ENCODE measurements at places on chromosomes 4 and X.

GRCh38 chrX:9835585-9836210, 49.5 kb downstream of the SHROOM2 start:
- DNase-seq = no peak

- no peak for DNase-seq
Measured at GRCh38 chr4:1410491-1411325, 4.5 kb upstream of the NKX1-1 start.

- no peak for DNase-seq
Measured at GRCh38 chr4:153271820-153272219, 67.6 kb downstream of the TRIM2 start.

GRCh38 chr4:151887031-151887815, 126.4 kb upstream of the GATB start:
- no peak for DNase-seq

GRCh38 chrX:66021765-66022631, 17.9 kb downstream of the VSIG4 start:
- DNase-seq = peak; percentile 64

DNA sequence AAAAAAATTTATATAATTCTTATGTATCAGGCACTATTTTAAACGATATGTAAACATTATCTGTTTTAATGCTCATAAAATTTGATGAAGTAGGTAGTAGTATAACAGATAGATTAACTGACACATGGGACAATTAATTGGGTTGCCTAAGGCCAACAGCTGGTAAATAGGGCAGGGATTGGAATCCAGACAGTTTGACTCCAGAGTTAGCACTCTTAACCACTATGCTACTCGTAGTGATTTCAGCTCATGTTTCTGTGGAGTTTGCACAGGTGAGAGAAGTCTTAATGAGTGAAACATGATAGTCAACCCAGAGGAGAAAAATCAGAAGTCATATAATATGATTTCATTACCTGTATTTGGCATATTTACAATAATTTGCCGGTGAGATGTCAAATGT, 126.0 kb upstream of the WDFY3 start:
- no peak for DNase-seq

DNA sequence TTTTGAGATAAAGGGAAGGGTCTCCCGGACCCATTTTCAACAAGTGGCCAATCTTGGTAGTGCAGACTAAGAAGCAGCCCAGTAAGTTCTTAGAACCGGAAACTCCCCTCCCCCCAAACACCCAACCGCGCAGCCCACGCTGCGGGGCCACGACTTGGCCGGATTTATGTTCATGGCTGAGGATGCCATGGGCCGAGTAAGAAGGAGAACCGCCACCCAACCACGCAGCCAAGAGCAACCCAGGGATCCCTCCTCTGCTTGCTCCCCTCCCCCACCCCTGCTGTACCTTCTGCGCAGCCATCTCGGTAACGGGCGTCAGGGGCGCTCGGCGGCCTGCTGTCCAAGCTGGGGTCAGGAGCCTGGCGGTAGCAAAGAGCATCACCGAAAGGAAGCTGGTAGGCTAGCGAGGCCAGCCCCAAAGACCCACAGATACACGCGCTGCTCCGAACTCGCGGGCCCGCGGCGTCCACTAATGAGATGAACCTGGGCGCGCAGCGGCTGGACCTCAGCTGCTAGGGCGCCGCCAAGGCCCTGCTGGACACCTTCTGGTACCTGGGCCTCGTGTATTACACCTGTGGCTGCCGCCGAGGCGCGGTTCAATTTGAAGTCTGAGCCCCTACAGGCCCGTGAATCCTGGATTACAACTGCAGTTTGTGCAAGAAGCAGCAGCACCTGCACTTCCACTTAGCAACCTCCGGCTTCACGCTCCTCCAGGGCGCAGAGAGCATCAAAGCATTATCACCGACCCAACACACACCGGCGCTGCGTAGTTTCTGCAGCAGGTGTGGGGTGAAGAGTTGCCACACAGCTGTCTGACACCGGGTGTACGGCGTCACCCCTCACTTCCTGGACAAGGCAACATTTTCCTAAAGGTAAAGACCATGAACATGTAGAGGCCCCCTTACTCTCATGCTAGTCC, 63.4 kb downstream of the NUDT10 start:
- DNase-seq = no peak

GRCh38 chr4:71713611-71714203, 70.2 kb downstream of the GC start:
- DNase-seq = no peak

DNA sequence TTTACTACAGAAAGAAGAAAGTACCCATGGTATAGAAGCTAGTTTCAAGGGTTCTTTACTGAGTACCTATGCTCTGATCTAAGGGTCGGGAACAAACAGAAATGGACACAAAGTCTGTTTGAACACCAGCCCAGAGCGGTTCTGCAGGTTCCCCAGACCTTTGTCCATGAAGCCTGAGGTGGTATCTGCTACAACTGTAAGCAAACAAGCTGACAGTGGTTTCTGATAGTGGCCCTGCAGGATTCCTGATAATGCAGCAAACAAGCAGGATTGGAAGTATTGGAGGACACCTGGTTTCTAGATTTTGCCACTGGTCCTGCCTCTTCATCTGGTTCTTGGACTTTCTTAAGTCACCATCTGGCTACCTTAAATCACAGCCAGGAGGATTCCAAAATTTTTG, 23.7 kb downstream of the SMPX start:
- no peak for DNase-seq

DNA sequence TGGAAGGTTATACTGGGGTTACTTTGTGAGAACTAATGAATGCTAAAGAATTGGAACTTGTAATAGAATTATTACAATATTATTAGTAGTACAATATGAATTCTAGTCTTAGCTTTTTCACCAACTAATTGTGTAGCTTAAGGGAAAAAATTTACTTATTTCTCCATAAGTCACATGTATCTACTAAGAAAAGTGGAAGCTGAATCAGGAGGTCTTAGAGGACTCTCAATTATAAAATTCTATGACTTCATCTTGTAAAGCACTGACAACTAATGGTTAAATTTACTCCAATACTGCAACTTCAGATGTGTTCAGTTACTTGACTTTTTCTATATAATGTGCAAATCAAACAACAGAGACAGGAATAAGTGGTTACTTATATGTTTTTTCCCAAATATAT, 899 bp upstream of the TMPRSS11D start:
- DNase-seq = no peak

DNA sequence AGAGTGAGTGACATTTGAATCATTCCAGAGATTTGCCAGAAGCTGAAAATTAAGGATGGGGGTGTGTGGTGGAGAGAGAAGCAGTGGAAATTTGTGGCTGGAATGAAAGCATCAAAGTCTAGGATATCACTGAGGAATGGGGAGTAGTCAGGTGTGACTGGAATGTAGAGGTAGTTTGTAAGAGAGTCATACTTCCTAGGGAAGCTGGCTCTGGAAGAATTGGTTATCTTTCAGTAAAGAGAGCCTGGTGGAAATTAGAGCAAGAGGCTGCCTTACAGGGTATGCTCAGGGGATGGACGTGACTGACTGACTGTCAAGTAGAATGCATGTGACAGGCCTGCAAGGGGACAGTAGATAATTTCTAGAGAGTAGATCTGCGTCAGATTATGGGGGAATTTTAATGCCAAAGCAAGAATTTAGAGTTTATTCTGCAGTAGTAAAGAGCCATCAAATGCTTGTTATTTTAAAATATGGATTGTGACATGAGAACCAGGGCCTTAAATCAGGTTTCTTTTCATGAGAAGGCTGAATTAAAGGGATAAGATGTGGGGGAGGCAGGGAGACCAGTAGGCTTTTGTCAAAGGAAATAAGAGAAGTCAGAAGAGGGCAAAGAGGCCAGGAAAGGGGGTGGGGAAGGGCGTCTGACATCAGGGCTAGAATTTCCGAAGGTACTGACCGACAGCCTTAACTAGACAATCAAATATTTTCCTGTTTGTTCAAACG, 109.9 kb downstream of the AFF1 start:
- DNase-seq = peak; percentile 13

DNA sequence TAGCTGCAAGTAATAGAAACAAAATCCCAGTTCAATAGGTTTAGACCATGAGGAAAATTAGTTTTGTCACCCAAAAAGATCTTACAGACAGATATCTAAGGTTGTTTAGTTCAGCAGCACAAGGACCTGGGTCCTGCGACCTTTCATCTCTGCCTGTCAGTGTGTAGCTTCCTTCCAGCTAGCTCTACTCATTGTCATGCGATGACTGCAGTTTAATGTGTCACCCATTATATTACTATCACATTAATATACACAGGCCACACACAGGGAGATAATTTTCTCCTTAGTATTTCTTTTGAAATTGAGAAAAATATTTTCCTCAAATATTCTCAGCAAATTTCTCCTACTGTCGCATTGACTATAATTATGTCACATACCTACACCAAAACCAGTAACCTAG, 232.1 kb upstream of the ARSJ start:
- no peak for DNase-seq

DNA sequence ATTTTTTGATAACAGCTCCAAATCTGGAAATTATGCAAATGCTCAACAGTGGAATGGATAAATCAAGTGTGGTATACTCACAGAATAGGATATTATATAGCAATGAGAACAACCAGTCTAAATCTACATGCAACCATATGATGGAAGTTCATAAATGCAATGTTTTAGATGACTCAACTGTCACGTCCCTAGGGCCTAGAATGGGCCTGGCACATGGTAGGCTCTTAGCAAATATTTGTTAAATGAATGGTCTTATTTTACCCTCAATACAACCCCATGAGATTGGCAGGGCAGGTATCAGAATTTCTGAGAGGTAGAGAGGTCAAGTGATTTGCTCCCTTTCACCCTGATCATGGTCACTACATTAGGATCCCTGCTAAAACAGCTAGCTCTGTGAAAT, 14.6 kb upstream of the NKX3-2 start:
- DNase-seq = no peak

DNA sequence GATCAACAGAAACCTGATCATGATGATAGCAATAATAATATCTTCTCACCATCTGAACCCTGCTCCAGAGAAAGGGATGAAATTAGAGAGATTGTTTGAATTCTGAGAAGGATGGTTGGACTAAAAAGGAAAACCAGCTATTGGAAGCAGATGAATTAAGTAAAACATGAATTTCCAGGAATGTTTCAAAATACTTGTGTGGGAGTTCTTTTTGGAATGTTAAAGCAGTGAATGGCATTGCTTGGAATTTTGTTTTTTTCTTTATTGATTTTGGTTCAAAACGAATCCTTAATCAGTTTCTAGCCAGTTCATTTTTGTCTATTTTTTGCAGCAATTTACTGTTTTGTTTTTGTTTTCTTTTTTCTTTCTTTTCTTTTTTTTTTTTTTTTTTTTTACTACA, 150.3 kb downstream of the NHS start:
- no peak for DNase-seq

DNA sequence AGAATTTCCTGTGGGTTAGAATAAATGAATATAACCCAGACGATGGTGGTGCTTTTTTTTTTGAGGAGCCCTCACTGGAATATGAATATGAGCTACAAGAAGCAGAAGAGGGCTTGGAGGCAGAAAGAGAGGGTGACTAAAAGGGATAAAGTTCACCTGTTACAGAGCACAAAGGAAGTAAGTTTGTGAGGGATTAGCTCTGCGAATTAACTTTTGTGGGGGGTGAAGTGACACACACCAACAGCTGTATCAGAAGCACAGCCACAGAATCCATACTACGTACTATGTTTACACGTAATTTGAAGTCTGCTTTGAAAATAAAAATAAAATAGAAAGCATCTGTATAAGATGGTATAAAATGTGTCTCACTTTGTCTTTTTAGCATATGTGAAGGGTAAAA, 963.6 kb upstream of the DIAPH2 start:
- DNase-seq = no peak

- no peak for DNase-seq
Measured at GRCh38 chrX:149013081-149013480, 492.0 kb downstream of the IDS start.

DNA sequence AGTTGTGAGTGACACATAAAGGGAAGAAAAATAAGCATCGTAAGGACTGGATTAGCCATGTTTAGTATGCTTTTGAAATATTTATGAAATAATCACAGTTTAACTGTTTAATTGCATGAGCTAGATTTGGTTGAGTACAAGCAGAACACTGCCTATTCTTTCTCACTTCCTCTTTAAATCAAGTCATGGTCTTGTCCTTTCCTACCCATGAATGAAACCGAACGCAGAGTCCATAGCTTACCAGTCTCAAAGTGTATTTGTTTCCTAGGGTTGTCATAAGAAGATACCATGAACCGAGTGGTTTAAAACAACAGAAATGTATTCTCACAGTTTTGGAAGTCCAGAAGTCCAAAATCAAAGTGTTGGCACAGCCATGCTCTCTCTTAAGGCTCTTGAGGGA, 684.0 kb upstream of the MAGEB2 start:
- DNase-seq = no peak

- DNase-seq = no peak
Measured at GRCh38 chr4:8540072-8540471, 40.1 kb upstream of the GPR78 start.

DNA sequence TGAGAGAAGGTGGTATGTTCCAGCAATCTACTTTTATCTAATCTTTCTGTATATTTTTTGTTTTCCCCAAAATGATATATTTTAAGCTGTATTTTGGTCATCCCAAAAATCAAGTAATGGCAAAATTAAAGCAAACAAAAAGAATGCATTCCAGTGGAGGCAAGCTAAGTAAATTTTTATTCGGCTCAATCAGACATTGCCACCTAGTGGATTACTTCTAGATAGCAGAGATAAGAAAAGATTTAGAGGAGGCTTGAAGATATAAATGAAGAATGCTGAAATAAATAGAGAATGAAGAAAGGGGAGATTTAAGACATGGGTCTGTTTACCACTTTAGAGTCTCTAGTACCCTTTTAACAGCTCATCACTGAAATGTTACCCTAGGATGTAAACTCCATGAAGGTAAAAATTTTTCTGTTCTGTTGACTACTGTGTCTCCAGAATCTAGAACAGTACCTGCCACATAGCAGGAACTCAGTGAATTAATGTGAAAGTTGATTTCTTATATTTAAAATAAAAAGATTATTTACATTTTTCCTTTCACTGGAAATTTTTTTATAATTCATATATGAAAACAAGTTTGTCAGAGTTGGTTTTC, 110.9 kb upstream of the ANK2 start:
- DNase-seq = no peak

- DNase-seq = no peak
Measured at GRCh38 chr4:127856813-127857447, 23.8 kb upstream of the PLK4 start.

- no peak for DNase-seq
Measured at GRCh38 chr4:159106636-159107035, 3.8 kb downstream of the RAPGEF2 start.

GRCh38 chrX:12758291-12758690, 32.9 kb upstream of the PRPS2 start:
- no peak for DNase-seq

DNA sequence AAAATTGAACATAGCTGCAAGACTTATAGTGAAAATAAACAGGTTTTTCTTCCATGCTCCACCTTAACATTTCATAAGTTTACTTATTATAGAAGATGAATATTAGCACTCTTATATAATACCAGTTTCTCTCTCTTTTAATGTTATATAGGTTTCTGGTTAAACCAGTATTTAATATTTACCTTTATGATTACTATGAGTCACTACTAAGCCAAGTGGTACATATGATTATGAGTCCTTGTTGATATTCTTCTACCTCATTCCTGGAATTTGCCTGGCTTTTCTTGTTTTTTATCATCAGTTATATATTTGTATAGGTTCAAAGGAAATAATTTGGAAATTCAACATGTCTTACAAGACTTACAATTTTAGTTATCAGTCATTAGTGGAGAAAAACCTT, 89.9 kb upstream of the MAOA start:
- no peak for DNase-seq

GRCh38 chr4:102500352-102500695, 835 bp upstream of the NFKB1 start:
- no peak for DNase-seq

- no peak for DNase-seq
Measured at GRCh38 chrX:39508300-39508692, 589.5 kb downstream of the BCOR start.

GRCh38 chrX:8139716-8140115, 31.4 kb downstream of the VCX2 start:
- no peak for DNase-seq
